H7 (cell line): ENCODE measurements at places on chromosomes 16 and 17.

DNA sequence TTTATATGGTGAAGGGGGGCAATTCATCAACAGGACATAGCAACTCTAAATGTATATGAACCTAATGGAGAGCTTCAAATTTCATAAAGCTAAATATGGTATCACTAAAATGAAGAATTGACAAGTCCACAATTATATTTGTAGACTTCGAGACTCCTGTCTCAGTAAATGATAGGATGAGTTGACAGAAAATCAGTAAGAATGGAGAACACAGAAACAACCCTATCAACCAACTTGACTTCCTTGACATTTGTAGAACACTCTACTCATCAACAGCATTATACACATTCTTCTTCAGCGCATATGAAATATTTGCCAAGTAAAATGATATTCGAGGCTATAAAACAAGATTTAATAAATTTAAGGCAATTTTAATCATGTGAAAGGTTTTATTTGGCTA lies 322.9 kb upstream of the MAF start:
- DNase-seq: no peak

DNA sequence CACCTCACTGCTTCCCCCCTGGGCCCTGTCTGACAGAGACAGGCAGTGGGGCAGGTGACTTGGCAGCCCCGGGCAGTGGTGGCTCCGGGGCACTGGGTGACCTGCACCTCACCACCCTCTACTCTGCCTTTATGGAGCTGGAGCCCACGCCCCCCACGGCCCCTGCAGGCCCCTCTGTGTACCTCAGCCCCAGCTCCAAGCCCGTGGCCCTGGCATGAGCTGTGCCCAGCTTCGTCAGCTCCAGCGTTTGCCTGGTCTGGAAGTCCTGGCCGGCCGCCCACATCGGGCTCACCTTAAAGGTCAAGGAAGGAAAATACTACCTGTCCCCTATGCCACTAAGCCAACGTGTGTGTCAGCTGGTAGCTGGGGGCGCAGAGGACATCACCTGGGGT lies 15.2 kb downstream of the UNC119 start:
- peak; percentile 50 for DNase-seq

DNA sequence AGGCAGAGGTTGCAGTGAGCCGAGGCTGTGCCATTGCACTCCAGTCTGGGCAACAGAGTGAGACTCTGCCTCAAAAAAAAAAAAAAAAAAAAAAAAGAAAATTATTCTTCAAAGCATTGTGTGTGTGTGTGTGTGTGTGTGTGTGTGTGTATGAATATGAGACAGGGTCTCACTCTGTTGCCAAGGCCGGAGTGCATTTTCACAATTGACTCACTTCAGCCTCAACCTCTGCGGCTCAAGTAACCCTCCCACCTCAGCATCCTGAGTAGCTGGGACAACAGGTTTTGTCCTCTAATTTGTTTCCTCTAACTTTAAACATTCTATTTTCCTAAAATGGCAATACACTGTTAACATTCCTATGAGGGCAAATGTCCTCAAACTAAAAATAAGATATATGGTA lies 7.7 kb downstream of the FBXO47 start:
- DNase-seq: no peak

- no peak for DNase-seq
Observed at GRCh38 chr17:13864521-13864920, 204.8 kb upstream of the COX10 start.

DNA sequence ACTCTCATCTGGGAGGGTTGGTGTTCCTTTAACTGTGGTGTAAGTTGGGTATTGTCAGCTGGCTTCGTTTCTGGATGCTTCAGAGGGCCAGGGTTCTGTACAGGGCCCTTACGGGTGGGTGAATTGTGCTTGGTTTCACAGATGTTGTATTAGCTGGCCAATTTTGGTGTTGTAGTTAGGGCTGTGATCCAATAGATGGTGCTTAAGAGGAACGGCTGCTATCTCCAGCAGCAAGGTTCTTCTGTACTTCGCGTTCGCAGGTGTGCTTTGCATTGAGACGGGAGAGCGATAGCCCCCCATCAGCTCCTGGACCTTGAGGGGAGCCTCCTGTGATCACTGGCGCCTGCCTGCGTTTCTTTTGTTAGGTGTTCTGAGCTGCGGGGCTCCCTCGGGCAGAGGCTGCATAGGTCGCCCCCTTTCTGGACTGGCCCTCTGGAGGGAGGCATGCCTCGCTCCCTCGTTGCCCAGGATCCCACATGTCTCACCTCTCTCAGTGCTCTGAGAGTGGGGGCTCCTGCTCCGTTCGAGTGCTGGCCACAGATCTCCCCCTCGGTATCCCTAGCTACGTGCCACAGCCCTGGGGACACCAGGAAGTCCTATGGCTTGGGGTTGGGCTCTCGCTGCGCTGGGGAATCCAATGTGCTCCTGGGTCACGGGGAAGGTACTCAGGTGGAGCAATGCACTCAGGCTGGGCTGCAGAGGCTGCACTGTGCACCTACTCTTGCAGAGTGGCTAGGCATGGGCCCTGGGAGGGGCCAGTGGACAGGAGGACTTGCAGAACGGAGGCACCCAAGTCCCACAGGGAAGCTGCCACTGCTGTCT lies 837 bp upstream of the PRDM7 start:
- DNase-seq: peak; percentile 62

DNA sequence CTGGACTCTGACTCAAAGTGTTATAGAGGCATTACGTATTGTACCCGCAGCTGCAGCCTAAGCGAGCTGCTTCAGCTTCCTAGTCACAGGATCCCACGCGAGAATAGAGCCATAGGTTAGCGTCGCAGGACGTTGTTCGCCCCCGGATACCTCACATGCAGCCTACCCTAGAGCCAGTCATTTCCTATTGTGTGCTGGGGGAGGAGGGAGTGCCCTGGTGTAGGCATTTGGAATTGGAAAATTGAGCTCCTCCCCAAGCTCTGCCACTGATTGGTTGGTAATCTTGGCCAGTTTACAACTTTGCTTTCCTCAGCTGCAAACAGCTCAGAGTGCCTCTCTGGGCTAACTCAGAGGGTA lies 530 bp downstream of the NAA60 start:
- no peak for DNase-seq

DNA sequence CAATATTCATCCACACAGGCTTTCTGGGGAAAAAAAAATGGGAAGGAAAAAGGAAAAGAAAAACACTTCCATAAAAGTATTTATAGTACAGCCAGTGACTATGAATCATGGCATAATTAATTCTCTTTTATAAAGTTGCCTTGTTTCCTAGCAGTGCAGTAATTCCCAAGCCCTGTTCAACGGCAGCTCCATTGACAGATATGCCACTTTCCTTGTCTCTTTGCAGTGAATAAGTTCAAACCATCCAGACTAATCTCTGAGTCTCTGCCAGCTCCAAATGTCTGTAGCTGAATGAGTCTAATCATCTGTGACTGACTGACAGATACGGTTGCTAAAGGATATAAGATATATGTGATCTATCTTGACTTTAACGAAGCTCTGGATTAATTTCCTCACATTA lies 52.9 kb upstream of the KCNJ16 start:
- no peak for DNase-seq

GRCh38 chr16:71746442-71747046 lies 22.0 kb upstream of the PHLPP2 start:
- peak; percentile 65 for DNase-seq

- DNase-seq: no peak
Observed at GRCh38 chr16:84085773-84086172, 31.0 kb downstream of the MBTPS1 start.

DNA sequence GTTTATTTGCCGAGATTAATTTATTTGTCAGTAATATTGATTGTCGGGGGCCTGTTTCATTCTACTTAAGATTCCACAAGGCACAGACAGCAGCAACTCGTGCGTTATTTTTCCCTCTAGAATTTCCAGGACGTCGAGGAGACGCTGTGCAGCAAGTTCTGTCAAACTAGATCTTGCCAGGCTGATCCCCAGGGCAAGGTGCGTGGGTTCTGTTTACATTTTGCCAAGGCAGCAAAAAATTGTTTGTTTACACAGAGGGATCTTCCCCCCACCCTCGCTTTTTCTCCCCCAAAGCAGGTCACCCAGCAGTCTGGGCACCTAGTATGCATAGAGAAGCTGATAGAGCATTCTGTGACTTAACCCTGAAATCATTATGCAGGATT lies 111.4 kb downstream of the IRX3 start:
- no peak for DNase-seq

GRCh38 chr16:80463326-80463725 lies 77.5 kb upstream of the DYNLRB2 start:
- no peak for DNase-seq

DNA sequence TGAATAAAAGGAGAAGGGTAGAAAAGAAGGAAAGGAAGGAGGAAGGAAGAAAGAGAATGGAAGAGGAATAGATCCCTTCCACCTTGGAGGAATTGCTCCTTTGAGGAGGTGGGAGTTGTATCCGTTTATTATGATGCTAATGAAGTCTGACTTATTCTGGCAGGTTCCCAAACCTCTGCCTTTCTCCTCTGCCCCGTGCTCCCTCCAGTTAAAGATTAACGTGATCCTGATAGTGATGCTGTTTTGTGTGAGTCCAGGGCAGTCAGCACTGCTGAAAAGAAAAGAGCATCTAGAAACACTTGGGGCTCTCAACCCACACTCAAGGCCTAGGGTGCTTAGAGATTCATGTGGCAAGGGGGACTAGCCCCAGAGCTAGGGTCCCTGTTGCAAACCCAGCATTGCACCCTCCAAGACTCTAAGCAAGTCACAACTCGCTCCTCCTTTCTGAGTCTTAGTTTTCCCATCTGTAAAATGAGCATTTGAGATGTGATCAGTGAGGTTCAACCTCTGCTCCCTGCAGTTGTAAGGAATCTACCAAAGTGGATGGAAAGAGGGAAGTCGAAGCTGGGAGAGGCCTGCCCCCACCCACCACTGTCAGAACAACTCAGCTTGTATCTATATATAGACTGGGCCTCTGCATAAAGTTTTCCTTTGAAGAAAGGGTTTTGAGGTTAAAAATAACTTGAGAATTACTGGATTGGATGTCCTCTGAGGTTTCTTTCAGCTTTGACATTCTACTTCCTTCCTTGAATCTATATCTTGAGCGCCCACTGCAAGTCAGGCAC lies 46.9 kb upstream of the TMEM132E start:
- no peak for DNase-seq

DNA sequence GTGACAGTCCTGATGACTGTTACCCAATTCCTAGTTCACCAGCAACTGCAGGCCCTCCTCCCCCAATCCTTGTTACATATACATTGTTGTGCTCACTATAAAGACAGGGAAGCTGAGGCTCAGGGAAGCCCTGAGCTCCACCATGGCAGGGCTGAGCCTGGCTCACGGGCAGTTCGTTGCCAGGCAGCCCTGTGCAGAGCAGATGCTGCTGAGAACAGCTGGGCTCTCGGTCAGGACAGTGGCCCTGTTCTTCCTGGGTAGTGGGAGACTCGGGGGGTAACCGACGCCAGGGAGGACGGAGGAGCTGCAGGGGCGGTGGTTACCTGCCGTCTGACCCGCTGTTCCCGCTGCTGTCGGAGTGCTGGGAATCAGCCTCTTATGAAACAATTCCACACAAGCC lies 80.9 kb upstream of the ZNF469 start:
- DNase-seq: no peak

GRCh38 chr17:73278049-73278464 lies 16.4 kb upstream of the CPSF4L start:
- no peak for DNase-seq

GRCh38 chr17:28421787-28422305 lies 15.8 kb upstream of the SLC46A1 start:
- DNase-seq: no peak

DNA sequence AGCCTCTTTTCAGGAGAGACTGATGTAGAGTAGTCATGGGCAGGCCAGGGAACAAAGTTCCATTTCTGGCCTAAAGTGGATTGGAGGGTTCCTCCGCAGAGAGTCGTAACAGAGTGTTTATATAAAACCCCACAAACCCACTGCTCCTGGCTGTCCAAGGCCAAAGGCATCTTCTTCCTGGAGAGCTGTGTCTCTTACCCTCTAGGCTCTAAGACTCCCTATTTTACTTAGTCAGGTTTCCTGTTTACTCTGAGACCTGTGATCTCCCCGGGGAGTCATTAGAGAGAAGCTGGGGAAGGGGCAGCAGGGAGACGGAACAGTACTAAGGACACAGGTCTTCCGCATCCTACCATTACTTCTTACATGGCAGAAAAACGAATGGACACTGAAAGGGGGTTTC lies 69.5 kb downstream of the HIC1 start:
- peak; percentile 52 for DNase-seq

DNA sequence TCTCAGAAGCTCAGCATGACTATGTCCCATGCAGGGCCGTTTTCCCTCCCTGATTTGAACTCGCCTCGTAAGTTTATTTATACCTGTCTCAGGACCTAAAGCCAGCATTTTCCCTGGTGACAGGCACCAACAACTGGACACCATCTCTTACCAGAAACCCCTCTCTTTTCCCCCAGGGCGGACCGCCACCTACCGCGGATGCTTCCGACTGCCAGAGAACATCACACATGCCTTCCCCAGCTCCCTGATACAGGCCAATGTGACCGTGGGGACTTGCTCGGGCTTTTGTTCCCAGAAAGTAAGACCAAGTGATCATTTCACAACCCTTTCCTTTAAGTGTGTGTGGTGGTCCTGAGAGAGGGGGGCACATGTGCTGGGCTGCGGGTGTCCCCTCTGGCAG lies 24.7 kb downstream of the WSCD1 start:
- no peak for DNase-seq

- DNase-seq: no peak
Observed at GRCh38 chr16:55470533-55471371, 8.2 kb upstream of the MMP2 start.

DNA sequence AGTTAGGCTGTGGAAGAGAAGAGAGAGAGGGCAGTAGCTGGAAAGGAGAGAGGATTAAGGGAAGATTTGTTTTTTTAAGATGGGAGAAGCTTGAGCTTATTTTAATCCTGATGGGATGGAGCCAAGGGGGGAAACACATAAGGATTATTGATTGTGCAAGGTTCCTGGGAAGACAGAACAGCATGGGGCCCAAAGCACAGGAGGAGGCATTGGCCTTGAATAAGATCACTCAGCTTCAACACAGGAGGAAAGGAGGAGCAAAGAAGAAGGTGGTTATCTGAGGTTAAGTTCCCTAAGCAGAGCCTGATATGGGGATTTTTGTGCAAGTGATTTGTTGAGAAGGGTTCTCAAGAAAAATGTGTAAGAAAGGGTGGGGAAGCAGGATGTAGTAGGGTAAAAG lies 169.8 kb downstream of the ABCC12 start:
- peak; percentile 8 for DNase-seq

DNA sequence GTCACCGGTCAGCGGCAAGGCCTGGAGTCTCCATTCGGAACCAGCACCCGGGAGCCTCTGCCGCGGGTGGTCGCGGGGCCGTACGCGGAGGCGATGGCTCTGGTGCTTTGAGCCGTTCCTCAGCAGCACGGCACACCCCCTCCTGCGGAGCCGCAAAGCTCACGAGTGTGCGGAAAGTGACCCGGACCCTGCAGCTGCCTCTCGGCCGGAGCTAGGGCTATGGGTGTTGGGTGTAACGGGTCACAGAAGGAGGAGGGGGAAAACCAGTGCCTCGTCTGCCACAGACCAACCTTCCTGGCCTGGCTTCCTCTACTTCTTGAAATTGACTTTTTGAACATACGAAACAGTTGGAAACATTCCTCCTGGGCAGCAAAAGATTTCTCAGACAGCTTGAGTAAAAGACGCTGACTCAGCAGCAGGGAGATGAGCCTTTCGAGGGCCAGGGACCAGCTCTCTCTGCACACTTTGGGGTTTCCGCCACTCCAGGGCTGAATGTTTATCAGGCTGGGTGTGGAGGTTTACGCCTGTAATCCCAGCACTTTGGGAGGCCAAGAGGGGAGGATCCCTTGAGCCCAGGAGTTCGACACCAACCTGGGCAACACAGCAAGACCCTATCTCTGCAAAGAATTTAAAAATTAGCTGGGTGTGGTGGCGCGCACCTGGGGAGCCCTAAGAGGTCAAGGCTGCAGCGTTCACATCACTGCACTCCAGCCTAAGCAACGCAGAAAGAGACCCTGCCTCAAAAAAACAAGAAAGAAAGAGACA lies 26.4 kb upstream of the PITPNA start:
- DNase-seq: peak; percentile 68
